LHCN-M2 (cell line): ENCODE measurements at places on chromosomes 4 and X. TPM values are rescaled to one million over a fixed set of nuclear protein-coding genes. Genes with fewer than 3 reads are reported as not detected.
A peak's percentile ranks its signal among the peaks of the same experiment; 100 is the strongest.

DNA sequence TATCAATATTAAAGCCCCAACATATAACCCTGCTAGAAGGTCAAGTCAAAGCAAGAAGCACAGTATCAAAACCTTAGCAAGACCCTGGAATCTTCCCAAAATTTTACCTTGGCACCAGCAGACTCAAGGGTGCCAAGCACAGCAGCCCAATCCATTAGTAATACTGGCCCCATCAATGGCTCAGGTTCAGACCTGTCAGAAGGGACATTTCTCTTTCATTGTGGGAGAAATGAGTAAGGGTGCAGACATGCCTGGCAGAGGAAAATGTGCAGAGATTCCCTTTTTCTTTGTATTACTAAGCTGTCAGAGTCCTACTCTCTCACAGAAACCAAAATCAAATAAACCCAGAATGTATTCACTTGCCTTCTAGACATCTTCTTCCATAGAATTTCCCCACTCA is 203.9 kb downstream of the EVC2 start:
- no peak for DNase-seq

GRCh38 chrX:29890646-29891200 is 324.6 kb upstream of the MAGEB2 start:
- peak; percentile 5 for DNase-seq

GRCh38 chr4:97300561-97300960 is 842.7 kb downstream of the STPG2 start:
- no peak for DNase-seq

DNA sequence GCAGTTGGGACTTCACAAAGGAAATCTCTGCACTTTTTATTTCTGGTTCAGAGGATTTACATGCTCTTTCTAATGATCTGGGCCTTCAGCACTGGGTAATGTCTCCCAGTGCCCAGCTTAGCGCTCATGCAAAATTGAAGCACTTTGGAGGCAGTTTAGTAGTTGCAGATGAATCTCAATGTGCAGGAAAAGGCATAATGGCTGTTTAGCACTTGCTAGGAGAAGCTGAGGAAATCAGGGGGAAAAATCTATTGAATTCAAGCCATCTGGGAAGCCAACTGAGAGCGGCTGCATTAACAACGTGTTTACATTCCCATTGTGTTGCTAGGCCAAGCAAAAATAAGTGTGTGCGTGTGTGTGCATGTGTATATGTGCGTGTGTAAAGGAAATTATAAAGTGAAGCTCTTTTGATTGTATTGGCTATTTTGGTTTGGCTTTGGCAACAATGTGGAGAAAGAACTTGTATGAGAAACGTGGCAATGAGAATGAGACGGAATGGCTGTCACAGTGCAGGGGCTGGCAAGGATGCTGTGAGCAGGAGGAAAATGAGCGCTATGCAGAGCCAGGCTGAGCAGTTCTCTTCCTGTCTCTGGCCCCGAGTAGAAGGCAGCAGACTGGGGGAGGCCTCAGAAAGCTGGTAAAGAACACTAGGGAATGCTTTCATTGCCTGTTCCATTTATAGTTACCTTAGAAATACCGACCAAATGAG is 231.5 kb downstream of the UNC5C start:
- no peak for DNase-seq

DNA sequence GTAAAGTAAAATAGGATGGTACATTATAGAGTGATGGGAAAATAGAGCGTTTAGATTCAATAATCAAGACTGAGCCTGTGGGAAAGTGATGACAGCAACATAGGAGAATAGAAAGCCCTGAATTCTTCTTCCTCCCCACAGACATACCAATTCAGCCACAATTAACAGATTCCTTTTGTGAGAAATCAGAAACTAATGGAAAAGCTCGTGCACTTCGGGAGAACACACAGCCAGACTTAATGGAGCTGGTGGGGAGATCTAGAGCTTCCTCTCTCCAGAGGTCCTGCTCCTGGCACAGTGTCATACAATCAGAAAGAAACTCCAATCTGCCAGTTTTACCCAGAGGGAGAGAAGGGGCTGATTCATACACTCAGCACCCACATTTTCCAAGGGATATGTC is 676.3 kb upstream of the BOD1L1 start:
- DNase-seq, result no peak

- peak; percentile 44 for DNase-seq
Observed at GRCh38 chr4:55498051-55498450, 48.7 kb downstream of the CLOCK start.

GRCh38 chr4:67603310-67604028 is 44.9 kb downstream of the STAP1 start:
- DNase-seq, result no peak

DNA sequence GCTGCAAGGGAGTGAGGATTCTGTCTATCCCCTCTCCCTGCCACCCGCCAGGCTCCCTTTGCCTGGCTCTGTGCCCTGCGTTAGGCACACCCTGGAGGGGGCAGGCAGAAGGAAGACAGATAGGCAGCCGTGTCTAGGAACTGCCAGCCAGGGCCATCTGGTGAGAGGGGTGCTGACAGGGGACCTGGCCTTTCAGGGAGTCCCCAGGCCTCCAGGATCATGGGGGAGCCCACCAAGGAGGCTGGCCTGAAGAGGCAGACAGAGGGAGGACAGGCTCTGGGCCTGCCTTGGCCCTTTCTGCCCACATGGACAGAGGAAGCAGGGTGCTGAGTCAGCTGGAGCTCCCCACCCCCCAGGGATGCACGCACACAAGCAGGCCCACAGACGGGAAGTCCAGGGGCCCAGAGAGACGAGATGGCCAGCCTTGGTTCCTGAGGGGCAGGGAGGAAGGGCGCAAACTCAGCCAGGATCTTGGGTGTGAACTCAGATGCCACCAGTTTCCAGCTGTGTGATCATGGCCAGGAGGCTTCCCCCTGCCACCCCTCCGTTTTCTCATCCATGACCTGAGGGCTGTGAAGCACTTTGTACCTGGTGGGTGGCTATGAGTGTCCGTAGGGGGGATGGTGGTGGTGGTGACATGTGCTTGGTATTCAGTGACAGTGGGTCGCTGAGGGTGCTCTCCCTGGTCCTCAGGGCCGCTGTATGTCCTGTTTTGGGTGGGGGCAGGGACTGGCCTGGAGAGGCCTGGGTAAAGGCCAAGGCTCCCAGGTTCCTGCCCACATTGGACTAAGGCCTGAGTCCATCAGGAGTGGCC is 1.8 kb downstream of the SH3BP2 start:
- DNase-seq, result peak; percentile 28

- no peak for DNase-seq
Observed at GRCh38 chr4:18021470-18021719, 160 bp downstream of the LCORL start.

DNA sequence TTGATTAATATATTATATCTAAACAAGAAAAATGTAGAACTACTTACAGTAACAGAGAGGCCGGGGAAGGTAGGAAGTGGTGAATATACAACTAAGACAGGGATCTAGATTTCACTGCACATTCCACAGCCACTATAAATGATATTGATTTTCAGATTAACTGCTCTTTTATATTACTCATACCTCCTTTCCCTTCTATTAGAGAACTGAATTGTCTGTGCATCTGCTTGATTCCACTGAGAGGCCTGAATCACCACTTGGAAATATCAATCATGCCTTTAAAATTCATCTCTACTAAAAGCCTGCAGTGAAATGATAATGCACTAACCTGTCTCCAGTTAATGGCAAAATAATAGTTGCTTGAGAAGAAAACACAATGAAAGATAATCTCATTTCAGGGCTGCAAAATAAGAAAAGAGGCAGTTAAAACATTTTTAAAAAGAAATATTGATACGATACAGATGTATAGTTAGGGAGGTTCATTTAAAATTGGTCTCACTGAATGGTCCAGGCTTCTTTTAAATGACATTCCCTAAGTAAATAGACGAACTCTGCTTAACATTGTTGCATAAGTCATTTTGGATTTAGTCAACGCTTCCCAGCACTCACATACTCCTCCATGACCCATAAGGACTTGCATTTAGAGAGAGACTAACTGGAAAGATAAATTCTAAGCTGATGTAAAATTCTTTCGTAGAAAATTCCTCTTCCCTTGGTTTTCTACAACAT is 3.8 kb downstream of the ANTXR2 start:
- DNase-seq, result peak; percentile 42

AMTN gene
- total RNA-seq, result 0.46 TPM in 1 of 2 replicates, not detected in the other

GABRQ gene
- not detected in 2 replicates for total RNA-seq

- DNase-seq, result no peak
Observed at GRCh38 chr4:89071311-89071710, 14.3 kb upstream of the FAM13A start.

DNA sequence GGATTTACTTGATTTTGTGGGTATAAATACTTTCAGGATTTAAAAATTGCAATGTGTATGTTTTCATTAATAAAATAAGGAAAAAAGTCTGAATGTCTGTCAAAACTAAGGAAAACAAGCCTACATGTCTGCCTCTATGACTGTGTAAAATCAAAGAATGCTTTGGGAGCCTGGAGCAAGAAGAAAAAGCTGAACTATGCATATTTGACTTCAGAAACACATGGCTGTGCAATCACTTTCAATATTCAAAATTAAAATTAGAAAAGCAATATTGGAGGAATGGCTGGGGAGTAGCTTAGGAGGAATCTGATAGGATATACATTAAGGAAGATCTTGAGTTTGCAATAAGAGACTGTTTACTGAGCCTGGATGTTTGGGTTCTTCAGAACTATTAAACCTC is 147.1 kb downstream of the ADAM29 start:
- no peak for DNase-seq

CPZ gene
- total RNA-seq, result 2.8 and 4.1 TPM in 2 replicates

OTOP1 gene
- total RNA-seq, result not detected in 2 replicates

STATH gene
- total RNA-seq, result not detected in 2 replicates
